ENCODE measurements at places on chromosomes 13 and 19.

- DNase-seq, result no peak
Measured at GRCh38 chr13:112955271-112955937, 13.6 kb upstream of the MCF2L start.

GRCh38 chr19:50537769-50538230 is 24.1 kb upstream of the ASPDH start:
- no peak for DNase-seq

DNA sequence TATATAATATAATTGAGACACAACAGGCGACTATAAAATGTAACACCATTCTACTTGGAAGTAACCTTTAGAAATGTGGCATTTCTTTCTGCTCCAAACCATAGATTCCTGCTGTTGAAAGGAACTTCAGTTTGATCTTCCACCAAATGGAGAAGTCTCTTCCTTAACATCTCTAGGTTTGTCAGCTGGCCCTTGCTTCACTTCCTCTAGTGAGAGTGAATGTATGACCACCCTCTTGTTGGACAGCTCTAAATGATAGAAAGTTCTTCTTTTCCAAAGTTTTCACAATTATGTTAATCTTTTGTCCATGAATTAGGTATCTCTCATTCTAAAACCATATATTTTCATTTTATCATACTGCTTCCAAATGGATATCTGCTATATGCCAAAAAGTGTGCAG is 13.8 kb upstream of the COG6 start:
- no peak for DNase-seq

DNA sequence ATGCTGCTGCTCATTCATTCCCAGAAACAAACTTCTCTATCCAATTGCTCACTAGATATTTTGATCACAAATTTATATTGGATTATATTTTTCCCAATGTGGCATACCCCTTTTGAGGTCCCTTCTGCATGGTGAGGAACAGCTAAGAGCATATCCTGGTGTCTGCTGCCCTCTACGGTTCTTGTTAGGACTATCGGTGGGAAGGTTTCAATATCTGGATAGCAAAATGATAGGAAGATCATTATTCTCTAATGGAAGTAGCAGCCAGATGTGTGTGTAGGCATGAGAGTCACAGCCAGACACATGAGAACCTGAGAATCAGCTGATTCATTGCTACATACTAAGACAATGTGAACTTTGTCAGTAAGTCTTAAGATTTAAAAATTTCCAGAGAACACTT is 1422.4 kb upstream of the MIR17HG start:
- no peak for DNase-seq

DNA sequence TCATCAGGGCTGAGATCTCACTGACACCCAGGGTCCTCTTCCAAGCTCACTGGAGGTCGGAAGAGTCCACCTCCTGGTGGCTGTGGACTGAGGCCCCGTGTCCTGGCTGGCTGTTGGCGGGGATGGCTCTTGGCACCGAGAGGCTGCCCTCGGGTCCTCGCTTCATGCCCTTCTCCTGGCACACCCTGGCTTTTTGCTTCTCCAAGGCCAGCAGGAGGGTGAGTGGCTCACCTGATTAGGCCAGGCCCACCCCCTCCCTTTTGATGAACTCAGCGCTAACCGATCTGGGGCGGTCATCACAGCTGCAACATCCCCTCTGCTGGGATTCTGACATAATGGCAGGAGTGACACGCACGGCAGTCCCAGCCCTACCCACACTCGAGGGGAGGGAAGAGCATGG is 4.4 kb downstream of the SLC39A3 start:
- no peak for DNase-seq

DNA sequence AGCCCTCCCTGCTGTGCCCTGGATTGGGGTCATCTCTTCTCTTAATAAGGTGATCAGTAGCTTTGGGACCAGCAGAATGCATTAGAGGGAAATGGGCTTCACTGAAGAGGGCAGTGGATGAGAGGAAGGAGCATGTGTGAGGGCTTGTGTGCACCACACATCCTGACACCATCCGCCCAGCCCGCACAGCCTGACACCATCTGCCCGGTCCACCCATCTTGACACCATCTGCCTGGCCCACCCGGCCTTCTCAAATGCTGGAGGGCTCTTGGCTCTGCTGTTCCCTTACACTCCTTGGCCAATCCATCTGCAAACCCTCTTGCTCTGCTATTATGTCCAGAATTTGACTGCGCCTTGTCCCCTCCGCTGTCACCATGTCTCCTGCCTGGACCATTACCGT is 41.8 kb downstream of the BICRA start:
- no peak for DNase-seq

GRCh38 chr19:38952395-38953165 is 21.8 kb downstream of the MRPS12 start:
- DNase-seq, result no peak

GRCh38 chr13:46495651-46496050 is 57.3 kb upstream of the LRCH1 start:
- no peak for DNase-seq

Data from NCI-H1436 treated with DMSO at 0.1 percent for 48 hours (cell line).